ENCODE measurements at places on chromosomes 1 and 21. TPM values are rescaled to one million over a fixed set of nuclear protein-coding genes. Genes with fewer than 3 reads are reported as not detected.

PMVK gene
- 47.2 TPM for polyA plus RNA-seq

APOBEC4 gene
- polyA plus RNA-seq, result not detected

MSH4 gene
- 0.70 TPM for polyA plus RNA-seq

CELA3A gene
- not detected for polyA plus RNA-seq

S100B gene
- 1.7 TPM for polyA plus RNA-seq

TGFBR3 gene
- polyA plus RNA-seq, result 95.6 TPM

DDI2 gene
- 25.0 TPM for polyA plus RNA-seq

IGSF3 gene
- polyA plus RNA-seq, result 29.7 TPM

OR2T11 gene
- 0.04 TPM for polyA plus RNA-seq

EPHB2 gene
- polyA plus RNA-seq, result 11.4 TPM

C1orf232 gene
- polyA plus RNA-seq, result not detected

RAB42 gene
- 3.9 TPM for polyA plus RNA-seq

TMEM51 gene
- polyA plus RNA-seq, result 20.0 TPM

ENSA gene
- polyA plus RNA-seq, result 224 TPM

SLC6A9 gene
- 6.9 TPM for polyA plus RNA-seq

TLCD4 gene
- 5.5 TPM for polyA plus RNA-seq

TENT5C gene
- polyA plus RNA-seq, result 2.4 TPM

UBE2J2 gene
- polyA plus RNA-seq, result 54.6 TPM

RIMKLA gene
- 0.63 TPM for polyA plus RNA-seq

INAVA gene
- 36.5 TPM for polyA plus RNA-seq

HCN3 gene
- 11.6 TPM for polyA plus RNA-seq

COL18A1 gene
- polyA plus RNA-seq, result 174 TPM

STIL gene
- polyA plus RNA-seq, result 11.4 TPM

RASAL2 gene
- polyA plus RNA-seq, result 22.6 TPM

GBP7 gene
- 0.16 TPM for polyA plus RNA-seq

IFNAR2 gene
- polyA plus RNA-seq, result 21.8 TPM

GJA5 gene
- 31.7 TPM for polyA plus RNA-seq

IGSF21 gene
- 0.21 TPM for polyA plus RNA-seq

TSPEAR gene
- polyA plus RNA-seq, result 0.95 TPM

ASAP3 gene
- 33.3 TPM for polyA plus RNA-seq

SPATA17 gene
- 16.7 TPM for polyA plus RNA-seq

C1orf87 gene
- 0.16 TPM for polyA plus RNA-seq

FAM72C gene
- polyA plus RNA-seq, result 2.7 TPM
